ENCODE measurements at places on chromosomes 2 and 18. TPM values are rescaled to one million over a fixed set of nuclear protein-coding genes. Genes with fewer than 3 reads are reported as not detected.

CNDP1 gene
- total RNA-seq = 0.44 TPM

SLC9A2 gene
- not detected for total RNA-seq

GRCh38 chr2:174012347-174013314 lies 47.5 kb upstream of the SP3 start:
- DNase-seq = peak; percentile 60

CHCHD5 gene
- total RNA-seq = 15.5 TPM

- no peak for DNase-seq
Measured at GRCh38 chr2:54931473-54931872, 118.8 kb downstream of the RTN4 start.

DNA sequence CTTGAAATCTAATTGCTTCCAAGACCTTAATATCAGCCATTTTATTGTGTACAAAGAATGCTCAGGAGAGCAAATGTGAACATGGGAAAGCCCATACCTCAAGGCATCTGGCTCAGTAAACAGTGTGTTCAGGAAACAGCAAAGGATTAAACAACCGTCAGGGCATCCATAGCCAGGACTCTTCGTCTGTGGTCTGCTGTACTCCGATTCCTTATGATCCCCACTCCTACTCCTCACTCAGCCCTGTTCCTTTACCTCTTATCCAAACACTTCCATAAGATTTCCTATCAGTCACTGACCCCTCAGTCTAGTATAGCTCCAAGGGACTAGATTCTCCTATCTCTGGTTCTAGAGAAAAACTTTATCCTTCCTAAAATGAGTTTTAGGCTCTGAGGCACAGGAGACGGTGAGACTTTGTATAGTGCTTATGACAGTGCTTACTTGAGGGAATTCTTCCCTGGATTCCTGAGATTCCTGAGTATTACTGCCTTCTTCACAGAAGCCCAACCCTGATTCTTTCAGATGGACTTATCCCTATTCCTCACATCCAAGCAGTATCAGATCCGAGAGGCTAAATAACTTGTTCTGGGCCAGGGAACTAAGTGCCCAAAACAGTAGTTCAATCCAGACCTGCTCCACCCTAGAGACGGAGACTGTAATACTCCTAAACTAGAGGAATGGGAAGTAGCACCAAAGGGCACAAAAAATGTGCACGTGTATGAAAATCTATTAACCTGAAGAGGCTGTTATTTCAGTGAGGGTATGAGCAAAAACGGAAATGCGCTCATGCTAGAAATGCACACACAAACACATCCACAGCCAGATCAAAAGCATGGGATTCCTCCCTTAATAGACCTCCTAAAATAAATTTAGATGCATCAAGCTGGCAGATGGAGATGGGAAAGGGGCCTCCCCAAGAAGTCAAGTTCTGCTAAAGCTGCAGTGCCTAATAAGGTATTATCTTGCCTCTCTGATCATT lies 42.1 kb upstream of the SIGLEC15 start:
- DNase-seq = no peak

DNA sequence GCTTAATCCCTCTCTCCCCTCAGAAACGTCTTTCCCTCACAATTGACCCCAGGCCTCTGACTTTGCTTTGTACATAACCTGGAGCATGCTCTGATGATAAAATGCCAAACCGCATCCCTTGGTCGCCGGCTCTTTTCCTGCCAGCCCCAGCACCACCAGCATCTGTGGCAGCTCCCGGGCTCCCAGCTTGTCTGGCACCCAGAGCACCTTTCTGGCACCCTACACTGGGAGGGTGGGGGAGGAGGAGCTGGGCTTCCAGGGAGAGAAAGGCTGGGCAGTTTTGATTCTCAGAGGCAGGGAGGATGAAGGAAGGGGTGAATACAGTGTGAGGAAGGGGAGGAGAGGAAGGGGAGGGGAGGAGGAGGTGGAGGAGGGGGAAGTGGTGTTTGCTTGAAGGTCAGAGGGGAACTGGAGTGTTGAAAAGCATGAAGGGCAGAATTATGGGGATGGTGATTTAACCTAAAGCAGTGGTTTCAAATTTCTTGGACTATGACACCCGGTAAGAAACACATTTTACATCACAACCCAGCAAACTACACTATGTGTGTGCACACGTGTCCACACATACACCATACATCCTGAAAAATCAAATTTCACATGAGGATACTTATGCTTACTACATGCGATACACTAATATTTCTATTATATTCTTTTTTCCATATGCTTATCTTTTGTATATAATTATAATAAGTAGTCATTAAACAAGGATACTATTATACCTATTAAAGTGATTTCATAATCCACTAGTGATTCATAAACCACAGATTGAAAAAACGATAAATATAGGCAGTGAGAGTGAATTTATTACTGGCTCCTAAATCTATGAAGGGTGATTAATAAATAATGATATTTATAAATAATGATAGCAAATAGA lies 30.0 kb upstream of the IGFBP2 start:
- no peak for DNase-seq

DNA sequence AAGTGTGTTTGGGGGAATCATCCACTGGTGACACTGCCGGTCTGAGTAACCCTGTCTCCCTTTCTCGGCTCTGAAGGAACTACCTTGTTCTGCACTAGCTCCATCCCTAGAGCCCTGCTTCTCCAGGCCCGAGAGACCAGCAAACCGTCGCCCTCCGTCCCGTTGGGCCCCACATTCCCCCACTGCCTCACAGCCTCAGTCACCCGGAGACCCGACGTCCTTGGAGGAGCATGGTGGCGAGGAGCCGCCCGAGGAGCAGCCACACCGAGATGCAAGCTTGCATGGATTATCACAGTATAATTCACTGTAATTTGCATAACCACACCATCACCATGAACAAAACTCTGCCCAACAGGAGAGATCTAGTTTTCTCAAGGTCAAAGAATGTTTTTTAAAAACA lies 126.2 kb downstream of the MTCL1 start:
- DNase-seq = no peak

FBXO36 gene
- 1.0 TPM for total RNA-seq

DNA sequence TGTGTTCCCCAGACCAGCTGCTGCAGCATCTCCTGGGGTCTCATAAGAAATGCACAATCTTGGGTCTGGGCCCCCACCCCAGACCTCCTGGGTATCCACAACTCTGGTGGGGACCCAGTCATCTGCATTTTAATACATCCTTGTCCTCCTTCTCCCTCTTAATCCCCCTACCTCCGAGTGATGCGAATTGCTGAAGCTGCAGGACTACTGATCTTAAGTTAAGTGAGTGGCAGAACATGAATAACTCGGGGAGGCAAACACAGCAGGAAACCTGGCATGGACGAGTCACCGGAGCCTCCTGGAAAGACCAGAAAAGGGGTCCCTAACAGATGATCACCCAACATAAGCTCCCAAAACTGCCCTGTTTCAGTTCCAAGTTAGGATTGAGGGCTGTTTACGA lies 283.2 kb upstream of the MGAT5 start:
- DNase-seq = no peak

SERPINE2 gene
- total RNA-seq = 2.8 TPM

LRRTM4 gene
- total RNA-seq = not detected

GRCh38 chr2:290090-290722 lies 2.3 kb upstream of the ALKAL2 start:
- DNase-seq = peak; percentile 53

GRCh38 chr18:55382277-55382805 lies 205.7 kb downstream of the TCF4 start:
- DNase-seq = no peak
